ENCODE measurements at places on chromosomes 2 and 18. TPM values are rescaled to one million over a fixed set of nuclear protein-coding genes. Genes with fewer than 3 reads are reported as not detected.

TMEM200C gene
- total RNA-seq = 20.4 TPM

SDC1 gene
- 4.9 TPM for total RNA-seq

LYG2 gene
- total RNA-seq = not detected

ST8SIA5 gene
- 13.3 TPM for total RNA-seq
